Hematopoietic multipotent progenitor cell treated with erythropoietin and hydrocortisone succinate and interleukin-3 and kit ligand, for 4 days (in vitro differentiated cells): ENCODE measurements at places on chromosomes 11 and 22.

DNA sequence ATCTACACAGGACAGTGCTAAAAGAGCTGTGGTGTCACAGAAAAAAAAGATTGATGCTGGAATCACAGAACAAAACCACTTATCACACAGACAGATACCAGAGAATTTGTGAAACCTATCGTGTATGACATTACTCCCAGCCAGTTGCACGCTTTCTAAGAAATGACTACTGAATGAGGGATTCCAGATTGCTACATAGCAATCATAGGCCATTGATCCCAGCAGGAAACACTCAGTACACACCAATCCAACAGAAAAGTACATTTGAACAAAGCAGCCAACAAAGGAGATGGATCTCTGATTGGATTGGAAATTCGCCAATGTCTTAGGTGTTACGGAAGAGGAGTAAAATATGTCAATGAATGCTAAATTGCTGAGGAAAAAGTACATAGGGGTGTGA lies 4.8 kb upstream of the OR8H1 start:
- no peak for DNase-seq

DNA sequence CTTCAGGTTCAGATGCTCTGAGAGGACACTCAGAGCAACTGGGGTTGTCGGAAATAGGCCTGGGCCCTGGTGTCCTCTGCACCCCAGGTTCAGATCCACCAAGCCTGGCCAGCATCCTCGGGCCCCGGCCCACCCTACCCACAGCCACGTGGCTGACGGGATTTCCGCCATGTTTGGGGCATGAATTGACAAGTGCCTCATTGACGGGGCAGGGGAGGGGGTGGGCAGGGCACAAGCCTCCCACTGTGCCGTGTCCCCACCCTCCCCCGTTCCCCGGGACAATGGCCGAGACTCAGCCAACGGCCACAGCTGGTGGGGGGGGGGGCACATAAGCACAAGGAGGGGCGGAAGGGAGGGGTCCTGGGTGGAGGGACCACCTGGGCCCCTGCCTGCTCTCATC lies 8.5 kb downstream of the MYRF start:
- DNase-seq: no peak

GRCh38 chr11:129279326-129280026 lies 87.4 kb upstream of the ARHGAP32 start:
- DNase-seq: peak; percentile 91

GRCh38 chr22:45102896-45103420 lies 60.8 kb upstream of the NUP50 start:
- DNase-seq: no peak

- peak; percentile 34 for DNase-seq
Observed at GRCh38 chr22:36162127-36163034, 1.8 kb upstream of the APOL3 start.

DNA sequence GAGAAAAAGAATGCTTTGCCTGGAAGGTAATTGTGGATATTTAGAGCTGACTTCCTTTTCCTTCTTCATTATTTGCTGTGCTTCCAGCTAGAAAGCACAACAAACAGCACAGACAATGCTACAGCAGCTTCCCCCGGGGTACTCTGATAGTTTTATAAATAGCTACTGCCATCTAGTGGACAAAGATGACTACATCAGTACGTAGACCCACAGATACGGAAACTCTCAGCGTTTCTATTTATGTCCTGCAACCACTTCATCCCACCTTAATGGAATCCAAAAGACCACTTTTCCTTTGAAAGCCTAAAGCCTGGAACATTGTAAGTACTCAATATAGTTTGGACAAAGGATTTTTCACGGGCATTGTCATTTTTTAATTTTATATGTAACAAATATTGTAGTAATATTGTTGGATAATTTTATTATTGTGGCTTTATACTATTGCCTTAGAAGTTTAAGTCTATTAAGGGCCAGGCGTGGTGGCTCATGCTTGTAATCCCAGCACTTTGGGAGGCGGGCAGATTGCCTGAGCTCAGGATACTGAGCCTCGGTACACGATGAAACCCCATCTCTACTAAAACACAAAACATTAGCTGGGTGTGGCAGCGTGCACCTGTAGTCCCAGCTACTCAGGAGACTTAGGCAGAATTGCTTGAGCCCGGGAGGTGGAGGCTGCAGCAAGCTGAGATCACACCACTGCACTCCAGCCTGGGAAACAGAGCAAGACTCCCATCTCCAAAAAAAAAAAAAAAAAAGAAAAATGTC lies 7.5 kb downstream of the HSPA8 start:
- DNase-seq: peak; percentile 93

DNA sequence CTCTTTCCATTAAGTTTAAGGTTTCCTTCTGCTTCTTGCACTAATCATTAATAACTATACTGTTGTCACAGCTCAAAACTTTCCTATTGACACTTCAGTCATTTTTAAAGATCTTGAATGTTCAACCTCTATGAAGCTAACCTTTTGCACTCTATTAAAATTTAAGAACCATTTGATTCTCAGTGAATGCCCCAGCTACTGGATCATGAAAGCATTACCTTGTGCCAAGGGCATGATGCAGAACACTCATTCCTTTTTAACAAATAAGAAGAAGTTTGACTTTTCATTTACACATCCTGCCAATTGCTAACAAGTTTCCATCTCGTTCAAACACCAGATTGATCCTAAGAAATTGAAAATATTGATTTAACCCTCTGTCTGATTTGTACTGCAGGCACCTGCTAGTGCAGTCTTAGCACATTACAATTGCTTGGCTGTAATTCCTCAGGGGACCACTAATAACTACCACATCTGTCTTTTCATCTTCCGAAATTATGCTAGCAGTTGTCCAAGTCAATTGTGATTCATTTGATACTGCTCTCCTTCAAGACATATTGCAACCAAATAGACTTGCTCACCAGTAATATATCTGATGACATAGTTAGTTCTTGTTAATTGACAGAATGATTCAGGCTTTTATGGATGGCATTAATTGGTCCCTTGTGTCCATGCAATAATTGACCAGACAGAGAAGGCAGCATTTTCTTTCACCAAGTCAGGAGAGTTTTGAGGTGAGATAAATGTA lies 158.4 kb downstream of the TEAD1 start:
- DNase-seq: no peak

DNA sequence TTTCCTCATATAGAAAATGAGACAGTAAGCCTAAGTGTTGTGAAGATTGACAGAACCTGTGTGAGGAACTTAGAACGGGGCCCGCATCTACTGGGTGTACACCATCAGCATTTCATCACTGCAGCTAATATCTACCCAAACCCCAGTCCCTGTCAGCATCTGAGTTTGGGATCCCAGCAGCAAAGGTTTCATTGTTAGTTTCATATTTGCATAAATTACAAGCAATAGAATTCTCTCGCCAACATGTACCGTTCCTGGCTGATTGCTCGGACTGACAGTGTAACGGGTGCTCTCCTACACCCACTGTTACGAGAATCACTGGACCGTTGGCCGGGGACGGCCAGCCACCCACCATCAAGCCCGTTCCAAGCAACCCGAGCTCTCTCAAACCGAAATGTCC lies 10.4 kb upstream of the TMPRSS6 start:
- DNase-seq: no peak

DNA sequence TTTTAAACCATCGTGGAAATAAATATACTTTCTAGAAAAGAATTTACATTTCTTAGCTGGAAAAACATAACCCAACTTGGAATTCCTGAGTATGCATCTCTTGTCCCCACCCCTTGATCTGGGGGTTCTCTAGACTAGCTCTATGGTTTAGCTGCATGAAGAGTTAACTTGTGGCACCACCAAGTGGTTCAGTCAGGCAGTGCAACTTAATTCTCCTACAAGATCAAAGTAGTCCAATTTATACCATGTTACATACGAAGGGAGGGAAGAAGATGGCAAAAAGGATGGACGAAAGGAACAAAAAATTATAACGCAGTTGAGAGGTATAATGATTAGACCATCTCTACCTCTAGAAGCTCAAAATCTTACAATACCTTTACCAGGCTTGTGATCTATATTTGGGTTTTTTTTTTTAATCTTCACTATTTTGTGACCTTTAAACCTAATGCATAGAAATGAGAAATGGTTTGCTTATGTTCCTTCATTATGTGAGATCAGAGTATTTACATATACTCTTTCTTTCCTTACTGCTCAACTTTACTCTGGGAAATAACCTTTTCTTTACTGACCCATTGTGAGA lies 28.5 kb upstream of the ALKBH3 start:
- DNase-seq: peak; percentile 83
